ENCODE measurements at places on chromosomes 2 and 18.

DNA sequence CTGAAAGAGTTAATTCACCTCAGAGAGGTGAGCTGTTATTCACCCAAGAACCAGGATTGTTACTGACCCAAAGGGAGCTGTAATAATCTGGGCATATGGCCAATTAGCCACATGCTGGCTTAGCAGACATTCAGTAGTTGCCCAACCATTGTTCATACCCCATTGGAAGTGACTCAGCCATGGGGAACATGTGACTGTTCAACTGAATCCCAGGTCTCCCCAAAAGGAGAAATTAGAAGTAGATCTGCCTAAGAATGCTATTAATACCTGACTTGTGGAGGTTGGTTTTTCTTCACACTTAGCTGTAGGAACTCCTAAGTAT is 272.6 kb upstream of the UBE2E3 start:
- no peak for DNase-seq

DNA sequence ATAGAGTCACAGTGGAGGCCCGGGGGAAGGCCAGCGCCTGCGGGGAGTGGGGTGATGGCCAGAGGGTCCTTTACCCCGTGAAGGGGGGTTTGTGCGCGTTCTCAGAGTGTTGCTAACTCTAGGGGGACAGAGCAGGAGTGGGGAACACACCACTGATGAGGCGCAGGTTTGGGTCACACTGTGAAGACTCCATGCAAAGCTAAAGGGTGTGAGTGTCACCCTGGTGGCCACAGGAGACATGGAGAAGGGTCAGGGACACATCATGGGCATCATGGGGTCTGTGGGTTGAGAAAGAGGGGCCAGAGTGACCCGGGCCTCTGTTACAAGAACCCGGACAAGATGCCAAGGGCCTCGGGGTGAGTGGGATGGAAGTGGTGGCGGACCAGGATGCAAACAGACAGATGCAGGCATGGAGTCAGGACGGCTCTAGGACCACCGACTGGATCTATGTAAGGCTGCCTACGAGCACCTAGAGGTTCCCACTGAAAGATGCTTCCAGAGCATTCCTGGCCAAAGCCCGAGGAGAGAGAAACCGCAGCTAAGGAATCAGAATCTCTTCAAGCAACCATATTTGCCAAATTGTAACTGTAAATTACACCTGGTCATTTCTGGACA is 84.3 kb downstream of the PXDN start:
- no peak for DNase-seq

- DNase-seq = no peak
These were observed 1.6 kb downstream of the KCNJ3 start for GRCh38 chr2:154700136-154700535.

DNA sequence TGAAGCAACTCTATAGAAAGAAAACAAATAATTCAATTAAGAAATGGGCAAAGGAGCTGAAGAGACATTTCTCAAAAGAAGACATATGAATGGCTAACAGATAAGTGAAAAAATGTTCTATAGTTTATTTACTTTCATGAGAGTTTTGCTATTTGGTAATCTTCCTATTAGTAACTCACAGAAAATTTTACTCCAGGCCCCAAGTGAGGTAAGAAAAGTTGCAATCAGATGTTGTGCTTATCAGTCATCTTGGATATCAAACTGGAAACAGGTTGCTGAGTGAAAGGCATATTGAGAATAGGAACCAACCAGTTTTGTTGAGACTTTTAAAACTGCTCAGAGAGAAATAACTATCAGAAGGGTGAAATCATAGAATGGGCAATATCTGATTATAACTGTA is 1179.0 kb upstream of the ACVR2A start:
- no peak for DNase-seq

GRCh38 chr2:15492773-15493325 is 68.3 kb downstream of the NBAS start:
- no peak for DNase-seq

- no peak for DNase-seq
These were observed 85.3 kb downstream of the FEZ2 start for GRCh38 chr2:36512705-36513104.

DNA sequence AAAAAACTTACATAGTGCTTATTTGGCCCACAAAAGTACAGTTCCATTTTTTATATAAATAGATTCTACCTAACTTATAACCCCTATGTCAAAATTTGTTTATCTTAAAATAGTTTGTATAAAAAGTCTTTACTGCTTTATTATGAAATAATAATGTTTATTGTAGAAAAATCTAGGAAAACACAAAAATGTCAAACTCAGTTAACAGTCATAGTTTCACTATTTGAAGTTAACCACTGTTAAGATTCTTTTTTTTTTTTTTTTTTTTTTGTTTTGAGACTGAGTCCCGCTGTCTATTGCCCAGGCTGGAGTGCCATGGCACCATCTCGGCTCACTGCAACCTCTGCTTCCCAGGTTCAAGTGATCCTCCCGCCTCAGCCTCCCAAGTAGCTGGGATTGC is 26.5 kb upstream of the ABI2 start:
- no peak for DNase-seq

GRCh38 chr18:35519148-35519899 is 21.6 kb upstream of the INO80C start:
- DNase-seq = no peak

DNA sequence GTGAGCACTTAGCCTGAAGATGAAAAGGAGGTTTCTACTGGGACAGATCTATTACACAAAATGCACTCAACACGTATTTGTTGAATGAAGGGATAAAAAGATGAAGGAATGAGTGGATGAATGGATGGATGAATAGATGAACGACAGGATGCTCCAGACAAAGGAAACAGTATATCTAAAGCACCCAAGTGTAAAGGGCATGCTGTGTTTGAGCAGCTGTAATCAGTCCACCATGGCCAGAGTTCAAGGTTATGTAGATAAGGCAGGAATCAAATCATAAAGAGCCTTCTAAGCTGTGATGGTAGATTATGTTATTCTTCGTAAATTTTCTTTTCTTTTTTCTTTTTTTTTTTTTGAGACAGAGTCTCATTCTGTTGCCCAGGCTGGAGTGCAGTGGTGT is 213.8 kb upstream of the FBXO11 start:
- DNase-seq = no peak

DNA sequence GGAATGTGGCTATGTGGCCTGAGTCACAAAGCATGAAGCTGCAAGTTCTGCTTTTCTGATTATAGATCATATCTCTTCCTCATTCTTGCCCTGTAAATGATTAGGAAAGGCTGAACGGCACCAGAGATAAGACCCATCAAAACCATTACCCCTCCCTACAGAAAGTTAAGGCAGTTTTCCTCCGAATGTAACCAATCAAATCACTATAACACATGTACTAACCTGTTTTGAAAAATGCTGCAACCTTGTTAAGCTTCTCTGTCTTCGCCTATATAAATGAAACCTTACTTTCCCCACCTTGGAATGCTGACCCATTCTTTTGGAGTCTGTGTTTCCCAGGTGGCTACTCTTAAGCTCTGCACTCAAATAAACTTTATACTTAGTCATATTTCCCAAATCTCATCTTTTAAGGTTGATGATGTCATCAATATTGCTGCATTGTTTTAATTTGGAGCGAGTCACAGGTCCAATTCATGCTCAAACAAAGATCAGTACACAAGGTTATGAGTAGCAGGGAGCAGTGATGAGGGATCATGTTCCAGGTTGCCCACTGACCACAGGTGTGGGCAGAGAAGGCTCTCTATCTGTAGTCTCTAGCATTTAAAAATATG is 662.3 kb downstream of the IRS1 start:
- DNase-seq = peak; percentile 96

- DNase-seq = no peak
These were observed 931.9 kb downstream of the DCDC2C start for GRCh38 chr2:4635289-4635688.

GRCh38 chr18:22691946-22692710 is 241.0 kb upstream of the RBBP8 start:
- DNase-seq = no peak

DNA sequence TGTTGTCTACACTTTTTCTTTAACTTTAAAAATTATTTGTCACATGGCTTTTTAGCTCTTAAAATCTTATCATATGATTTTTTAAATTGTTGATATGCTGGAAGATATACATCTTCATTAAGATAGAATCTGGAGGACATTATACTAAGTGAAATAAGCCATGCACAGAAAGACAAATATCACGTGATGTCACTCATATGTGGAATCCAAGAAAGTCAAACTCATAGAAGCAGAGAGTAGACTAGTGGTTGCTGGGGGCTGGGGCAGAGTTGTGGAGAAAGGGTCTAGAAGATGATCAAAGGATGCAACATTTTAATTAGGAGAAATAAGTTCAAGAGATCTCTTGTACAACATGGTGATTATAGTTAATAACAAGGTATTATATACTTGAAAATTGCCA is 280.9 kb downstream of the GULP1 start:
- no peak for DNase-seq

DNA sequence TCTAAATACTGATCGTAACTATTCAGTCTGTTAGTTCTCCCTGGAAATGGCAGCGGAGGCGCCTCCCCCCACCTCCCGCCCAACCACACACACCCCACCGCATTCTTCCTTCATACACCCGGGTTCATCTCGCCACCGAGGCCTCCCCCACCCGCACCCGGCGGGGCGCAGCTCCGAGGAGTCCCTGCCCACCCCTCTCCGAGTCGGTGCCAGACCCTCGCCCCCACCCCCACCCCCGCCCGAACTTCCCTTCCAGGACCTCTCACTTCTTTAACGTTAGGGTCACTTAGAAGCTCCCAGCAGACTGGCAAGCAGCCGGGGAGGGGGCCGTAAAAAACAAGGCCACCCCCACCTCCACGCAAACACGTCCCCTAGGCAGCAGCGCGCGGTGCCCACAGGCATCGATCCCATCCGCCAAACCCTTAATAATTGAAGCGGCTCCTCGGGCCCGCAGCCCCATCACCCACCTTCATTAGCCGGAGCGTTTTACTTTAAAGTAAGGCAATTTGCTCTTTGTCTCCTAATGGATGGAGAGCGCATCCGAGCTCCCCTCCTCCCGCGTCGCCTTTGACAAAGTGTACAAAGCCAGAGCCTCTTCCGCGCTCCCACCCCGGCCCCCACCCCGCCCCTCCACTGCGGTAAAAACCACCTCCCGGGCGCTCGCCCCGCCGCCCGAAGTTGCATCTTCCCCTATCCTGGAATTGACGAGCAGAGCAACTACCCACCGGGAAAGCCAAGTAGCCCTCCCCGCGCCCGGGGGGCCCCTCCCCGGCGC is 624 bp downstream of the ZNF516 start:
- DNase-seq = peak; percentile 66

DNA sequence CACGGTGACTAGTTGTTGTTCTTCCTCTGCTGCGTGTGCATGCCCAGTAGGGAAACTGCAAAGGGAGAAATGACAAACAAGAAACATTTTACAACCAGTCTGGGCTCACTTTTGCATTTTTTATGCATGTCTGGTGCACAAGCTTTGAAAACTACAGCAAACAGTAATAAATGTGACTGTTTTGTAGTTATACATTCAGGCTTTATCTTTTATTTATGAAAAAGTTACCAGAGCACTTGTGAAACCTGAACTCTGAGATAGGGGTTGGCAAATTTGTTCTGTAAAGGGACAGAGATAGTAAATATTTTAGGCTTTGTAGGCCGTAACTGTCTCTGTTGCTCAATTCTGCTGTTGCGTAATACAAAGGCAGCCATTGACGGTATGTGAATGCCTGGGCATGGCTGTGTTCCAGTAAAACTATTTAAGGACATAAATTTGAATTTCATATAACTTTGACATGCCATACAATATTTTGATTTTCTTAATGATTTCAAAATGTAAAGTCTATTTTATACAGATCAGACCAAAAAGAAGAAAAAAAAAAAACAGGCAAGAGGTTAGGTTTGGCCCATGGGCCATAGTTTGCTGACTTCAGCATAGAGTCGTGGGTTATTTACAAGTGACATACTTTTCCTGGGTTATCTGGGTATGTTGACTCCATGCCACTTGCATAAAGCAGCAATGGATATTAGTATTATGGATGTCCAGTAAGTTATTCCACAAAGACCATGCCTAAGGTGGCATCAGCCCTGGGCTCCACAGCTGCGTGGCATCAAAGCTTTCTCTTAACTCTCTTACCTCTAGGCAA is 53.6 kb upstream of the EML6 start:
- DNase-seq = peak; percentile 53

DNA sequence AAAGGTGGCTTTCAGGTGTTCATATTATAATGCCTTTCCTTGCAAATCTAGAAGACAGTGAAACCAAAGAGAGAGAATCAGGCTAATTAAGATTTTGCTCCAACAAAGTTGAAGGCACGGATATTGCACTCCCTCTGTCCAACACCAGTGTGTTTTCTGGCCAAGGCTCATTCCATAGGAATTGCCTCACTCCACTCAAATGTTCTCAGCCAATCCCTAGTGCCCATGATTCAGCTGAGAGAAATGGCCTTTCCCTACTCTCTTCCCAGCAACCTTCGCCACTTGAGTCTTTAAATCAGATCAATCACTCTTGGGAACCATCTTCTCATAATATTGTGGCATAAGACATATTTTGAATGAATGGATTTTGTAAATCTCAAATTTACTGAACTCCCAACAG is 768.2 kb upstream of the ACVR2A start:
- no peak for DNase-seq

GRCh38 chr18:74259347-74259746 is 32.4 kb downstream of the CYB5A start:
- no peak for DNase-seq

DNA sequence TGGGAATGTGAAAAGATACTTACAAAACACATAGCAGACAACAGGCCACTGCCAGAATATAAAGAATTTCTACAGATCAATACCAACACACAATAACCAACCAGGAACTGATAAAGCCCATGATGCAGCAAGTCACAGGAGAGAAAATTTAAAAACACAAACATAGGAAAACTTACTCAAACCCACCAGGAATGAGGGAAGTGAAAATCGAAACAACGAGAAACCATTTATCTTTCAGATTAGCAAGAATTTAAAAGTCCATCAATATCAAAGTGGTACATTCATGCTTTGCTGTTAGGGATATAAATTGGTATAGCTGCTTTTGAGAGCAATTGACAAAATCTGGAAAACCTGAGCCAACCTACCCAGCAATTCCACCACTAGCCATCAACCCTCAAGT is 27.6 kb downstream of the B4GALT6 start:
- DNase-seq = no peak

GRCh38 chr2:172864182-172864581 is 128.5 kb downstream of the RAPGEF4 start:
- peak; percentile 73 for DNase-seq

- DNase-seq = no peak
These were observed 83.0 kb downstream of the FAM117B start for GRCh38 chr2:202717598-202718310.
